ENCODE measurements at places on chromosomes 1 and 21. TPM values are rescaled to one million over a fixed set of nuclear protein-coding genes. Genes with fewer than 3 reads are reported as not detected.

DNA sequence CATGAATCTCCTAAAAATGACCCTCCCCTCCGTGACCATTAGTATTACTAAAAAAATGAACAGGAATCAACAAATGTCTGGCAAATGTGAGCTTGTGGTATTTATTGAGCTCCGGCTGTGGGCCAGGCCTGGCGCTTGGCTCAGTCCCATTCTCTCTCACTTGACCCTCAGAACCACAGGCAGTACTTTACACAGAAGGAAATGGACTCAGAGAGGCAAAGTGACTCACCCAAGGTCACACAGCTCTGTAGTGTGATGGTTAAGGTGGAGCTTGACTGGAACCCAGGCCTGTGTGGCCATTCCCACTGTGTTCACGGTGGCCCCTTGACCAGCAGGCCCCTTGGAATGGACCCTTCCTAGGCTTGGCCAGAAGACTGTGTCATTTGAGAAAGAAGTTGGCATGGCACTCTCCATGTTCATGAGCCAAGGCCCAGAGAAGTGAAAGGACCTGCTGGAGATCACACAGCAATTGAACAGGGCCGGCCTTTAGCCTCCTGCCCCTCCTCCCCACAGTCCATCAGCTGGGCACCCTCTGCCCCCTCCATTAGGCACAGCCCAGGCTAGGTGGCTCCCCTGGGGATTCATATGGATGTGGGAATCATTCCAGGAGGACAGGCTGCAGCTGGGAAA is 32.1 kb downstream of the FAM151A start:
- H3K4me3 ChIP-seq, result no peak overlapping the region
- H3K27me3 ChIP-seq, result no peaks in the 10 kb centered on the region
- H3K27ac ChIP-seq, result no peak overlapping the region
- peaks cover 13% of the 10 kb centered on the region for H3K36me3 ChIP-seq

DNA sequence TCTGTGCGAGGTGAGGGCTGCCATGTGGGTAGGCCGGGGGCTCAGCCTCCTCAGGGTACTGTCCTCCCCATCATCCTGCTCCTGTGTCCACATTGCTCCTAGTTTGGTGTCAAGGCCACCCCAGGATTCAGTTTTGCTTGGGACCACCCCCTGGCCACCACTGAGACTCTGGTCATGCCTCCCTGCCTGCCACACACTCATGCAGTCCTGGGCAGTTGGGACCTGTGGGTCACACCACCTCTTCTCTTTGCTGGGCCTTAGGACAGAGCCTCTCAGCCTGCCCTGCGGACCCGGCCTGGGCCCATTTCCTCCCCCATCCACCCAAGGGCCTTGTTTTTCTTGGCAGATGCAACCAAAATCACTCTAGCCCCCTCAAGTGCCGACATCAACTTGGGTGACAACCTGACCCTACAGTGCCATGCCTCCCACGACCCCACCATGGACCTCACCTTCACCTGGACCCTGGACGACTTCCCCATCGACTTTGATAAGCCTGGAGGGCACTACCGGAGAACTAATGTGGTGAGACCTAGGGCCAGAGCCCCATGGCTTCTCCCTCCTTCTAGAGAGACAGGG is 19.4 kb downstream of the TMEM81 start:
- H3K4me1 ChIP-seq, result peaks cover 20% of the 10 kb centered on the region
- H3K36me3 ChIP-seq, result no peaks in the 10 kb centered on the region
- H3K4me3 ChIP-seq, result no peak overlapping the region
- no peak for DNase-seq
- no peaks in the 10 kb centered on the region for H3K27me3 ChIP-seq
- no peak overlapping the region for H3K27ac ChIP-seq

Gene PLA2G2C
- total RNA-seq, result 0.40 TPM

DNA sequence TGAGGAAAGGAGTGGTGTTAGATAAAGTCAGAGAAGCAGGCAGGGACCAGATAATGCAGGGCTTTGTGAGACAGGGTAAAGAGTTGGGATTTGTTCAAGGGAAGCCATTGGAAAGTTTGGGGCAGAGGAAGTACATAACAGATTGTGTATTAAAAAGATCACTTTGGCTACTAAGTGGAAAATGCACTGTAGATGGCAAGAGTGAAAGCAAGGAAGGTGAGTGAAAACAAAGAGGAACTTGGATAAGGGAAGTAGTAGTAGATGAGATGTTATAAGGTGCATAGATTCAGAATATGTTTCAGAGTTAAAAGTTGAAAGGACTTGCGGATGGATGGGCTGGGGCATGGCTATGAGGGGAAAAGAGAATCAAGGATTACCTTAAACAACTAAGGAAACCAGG is 17.4 kb downstream of the MRPL39 start:
- no peak for DNase-seq
- no peaks in the 10 kb centered on the region for H3K4me1 ChIP-seq
- H3K27ac ChIP-seq, result no peak overlapping the region
- H3K36me3 ChIP-seq, result peaks cover 92% of the 10 kb centered on the region

GRCh38 chr1:172144445-172145061 is 275.9 kb upstream of the C1orf105 start:
- no peaks in the 10 kb centered on the region for H3K36me3 ChIP-seq
- DNase-seq, result peak; percentile 94
- H3K27ac ChIP-seq, result peak overlapping the region; percentile 86
- H3K27me3 ChIP-seq, result no peaks in the 10 kb centered on the region
- peak overlapping the region; percentile 54 for H3K4me3 ChIP-seq

GRCh38 chr1:240816472-240816871 is 204.5 kb upstream of the GREM2 start:
- no peaks in the 10 kb centered on the region for H3K36me3 ChIP-seq
- H3K4me3 ChIP-seq, result no peak overlapping the region
- H3K27ac ChIP-seq, result no peak overlapping the region
- no peaks in the 10 kb centered on the region for H3K4me1 ChIP-seq
- no peaks in the 10 kb centered on the region for H3K27me3 ChIP-seq
- no peak for DNase-seq

GRCh38 chr1:234111458-234112142 is 207.1 kb downstream of the SLC35F3 start:
- H3K36me3 ChIP-seq, result no peaks in the 10 kb centered on the region
- H3K27ac ChIP-seq, result no peak overlapping the region
- peaks cover 3% of the 10 kb centered on the region for H3K27me3 ChIP-seq
- DNase-seq, result no peak
- no peak overlapping the region for H3K4me3 ChIP-seq

DNA sequence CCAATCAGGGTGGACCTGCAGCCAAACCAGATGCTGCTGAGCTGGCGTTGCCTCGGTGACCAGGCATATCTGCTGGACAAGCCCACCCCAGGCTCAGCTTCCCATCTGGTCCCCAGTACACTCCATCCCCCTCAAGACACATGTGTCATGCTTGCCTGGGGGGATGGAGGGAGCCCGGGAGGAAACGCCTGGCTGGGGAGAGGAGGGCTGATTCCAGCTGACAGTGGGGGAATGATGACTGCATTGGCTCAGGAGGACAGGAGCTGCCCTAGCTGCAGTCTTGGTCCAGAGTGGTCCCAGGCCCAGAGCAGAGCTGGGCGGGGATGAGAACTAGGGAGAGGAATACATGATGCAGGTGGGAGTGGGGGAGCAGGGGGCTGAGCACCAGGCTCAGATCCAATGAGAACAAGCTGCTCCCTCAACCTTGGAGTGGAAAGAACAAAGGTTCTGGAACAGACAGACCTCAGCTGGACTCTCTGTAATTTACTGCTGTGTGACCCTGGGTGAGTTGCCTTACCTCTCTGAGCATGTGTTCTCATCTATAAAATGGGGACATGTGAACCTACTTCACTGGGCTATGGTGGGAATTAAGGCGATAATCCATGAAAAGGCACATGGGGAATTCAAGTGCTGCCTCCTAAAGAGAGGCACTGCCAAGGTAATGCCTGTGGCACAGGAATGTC is 23.1 kb upstream of the ECE1 start:
- H3K4me3 ChIP-seq, result no peak overlapping the region
- H3K27ac ChIP-seq, result peak overlapping the region; percentile 54
- DNase-seq, result no peak
- no peaks in the 10 kb centered on the region for H3K27me3 ChIP-seq
- no peaks in the 10 kb centered on the region for H3K36me3 ChIP-seq
- peaks cover 92% of the 10 kb centered on the region for H3K4me1 ChIP-seq

DNA sequence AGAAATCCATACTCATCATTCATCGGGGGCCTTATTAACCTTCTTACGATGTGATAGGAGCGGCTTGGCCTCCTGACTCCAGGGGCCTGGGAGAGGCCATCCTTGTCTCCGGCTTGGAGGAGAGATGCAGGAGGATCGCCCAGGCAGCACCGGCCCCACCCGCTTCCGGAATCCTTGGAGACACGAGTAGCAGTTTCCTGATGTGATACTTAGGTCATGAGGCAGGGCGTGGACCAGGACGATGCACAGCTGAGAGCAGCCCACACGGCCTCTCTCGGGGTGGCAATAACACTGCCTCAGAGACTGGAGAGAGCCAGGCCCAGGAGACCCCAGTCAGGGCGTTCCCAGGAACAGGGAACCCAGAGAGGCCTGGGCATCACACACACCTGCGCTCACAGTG is 163.6 kb upstream of the ARHGEF16 start:
- DNase-seq, result no peak
- no peak overlapping the region for H3K27ac ChIP-seq
- no peaks in the 10 kb centered on the region for H3K27me3 ChIP-seq
- H3K4me1 ChIP-seq, result peaks cover 8% of the 10 kb centered on the region
- H3K36me3 ChIP-seq, result no peaks in the 10 kb centered on the region
- H3K4me3 ChIP-seq, result no peak overlapping the region

Gene ITSN1
- total RNA-seq, result 42.5 TPM

GRCh38 chr21:44658541-44658910 is 794 bp downstream of the KRTAP12-3 start:
- H3K36me3 ChIP-seq, result no peaks in the 10 kb centered on the region
- H3K27ac ChIP-seq, result no peak overlapping the region
- H3K4me3 ChIP-seq, result no peak overlapping the region
- no peak for DNase-seq
- H3K4me1 ChIP-seq, result no peaks in the 10 kb centered on the region

DNA sequence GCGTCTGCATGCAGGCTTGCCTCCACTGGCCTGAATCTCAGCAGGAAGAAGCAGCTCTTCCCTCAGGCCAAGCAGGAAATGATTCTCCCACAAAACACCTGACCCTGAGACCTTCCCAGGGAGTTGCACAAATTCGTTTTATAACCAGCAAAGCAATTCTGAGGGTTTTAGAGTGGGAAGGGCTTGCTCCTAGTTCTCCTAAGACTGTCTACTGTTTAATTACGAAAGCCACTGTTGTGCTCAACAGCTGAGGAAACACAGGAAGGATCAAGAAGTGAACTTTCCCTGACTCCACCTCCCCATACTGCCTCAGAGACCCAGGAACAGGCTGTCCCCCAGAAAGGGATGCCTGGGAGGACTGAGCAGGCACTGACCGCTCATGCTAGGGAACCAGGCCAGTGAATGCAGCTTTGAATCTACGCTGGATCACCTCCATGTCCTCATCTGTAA is 37.0 kb upstream of the PUM1 start:
- DNase-seq, result no peak
- no peak overlapping the region for H3K27ac ChIP-seq
- no peak overlapping the region for H3K4me3 ChIP-seq
- no peaks in the 10 kb centered on the region for H3K27me3 ChIP-seq

DNA sequence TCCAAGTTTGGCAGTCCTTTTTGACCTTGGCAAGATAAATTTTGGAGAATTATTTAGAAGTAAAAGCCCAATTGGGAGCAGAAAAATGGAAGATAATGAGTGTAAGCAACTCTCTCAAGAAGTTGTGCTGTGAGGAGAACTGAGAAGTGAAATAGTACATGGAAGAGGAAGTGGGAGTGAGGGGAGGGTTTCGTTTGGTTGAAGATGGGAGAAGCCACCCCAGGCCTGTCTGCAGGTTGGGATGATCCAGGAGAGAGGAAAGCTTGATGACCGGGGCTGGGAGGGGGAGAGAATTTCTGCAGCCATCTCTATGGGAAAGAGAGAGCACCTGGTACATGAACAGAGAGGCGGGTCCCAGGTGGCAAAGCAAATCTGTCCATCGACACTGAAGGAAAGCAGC is 8.6 kb upstream of the RCAN1 start:
- no peak for DNase-seq
- no peak overlapping the region for H3K27ac ChIP-seq
- no peaks in the 10 kb centered on the region for H3K27me3 ChIP-seq
- H3K36me3 ChIP-seq, result no peaks in the 10 kb centered on the region
- no peak overlapping the region for H3K4me3 ChIP-seq

GRCh38 chr1:59359325-59359724 is 62.4 kb downstream of the FGGY start:
- peaks cover 32% of the 10 kb centered on the region for H3K4me1 ChIP-seq
- no peaks in the 10 kb centered on the region for H3K27me3 ChIP-seq
- H3K27ac ChIP-seq, result no peak overlapping the region
- DNase-seq, result no peak
- no peaks in the 10 kb centered on the region for H3K36me3 ChIP-seq
- H3K4me3 ChIP-seq, result no peak overlapping the region

DNA sequence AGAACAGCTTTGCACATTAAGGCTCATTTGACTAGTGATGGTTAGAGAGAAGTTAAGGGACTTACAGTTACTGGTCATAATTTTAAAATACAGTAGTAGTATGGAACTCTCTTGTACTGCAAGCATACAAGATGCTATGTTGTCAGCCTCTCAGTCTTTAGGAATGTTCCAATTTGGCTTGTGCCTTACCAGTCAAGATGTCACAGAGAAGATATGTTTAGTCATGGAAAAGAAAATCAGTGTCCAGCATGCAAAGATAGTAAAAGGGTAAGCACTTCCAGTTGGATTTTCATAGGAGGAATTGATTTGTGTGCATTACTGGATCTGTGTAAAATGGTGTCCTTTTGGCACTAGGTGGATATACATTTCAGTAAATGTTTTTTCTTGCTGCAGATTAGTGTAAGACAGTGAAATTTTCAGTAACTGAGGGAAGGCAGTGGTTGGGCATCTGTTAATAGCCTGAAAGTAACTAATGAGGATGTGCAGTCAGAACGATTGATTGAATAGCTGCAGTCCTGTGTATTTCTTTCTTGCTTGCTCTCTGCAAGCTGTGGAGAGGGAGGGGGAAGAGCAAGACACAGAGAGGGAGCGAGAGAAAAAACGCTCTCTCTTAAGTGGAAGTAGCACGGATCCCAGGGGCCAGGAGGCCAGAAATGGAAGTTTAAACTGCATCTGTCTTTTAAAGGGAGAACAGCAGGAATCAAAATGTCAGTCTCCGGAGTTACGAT is 108.2 kb downstream of the CLEC20A start:
- no peaks in the 10 kb centered on the region for H3K27me3 ChIP-seq
- peaks cover 6% of the 10 kb centered on the region for H3K4me1 ChIP-seq
- no peak overlapping the region for H3K27ac ChIP-seq
- no peak overlapping the region for H3K4me3 ChIP-seq

DNA sequence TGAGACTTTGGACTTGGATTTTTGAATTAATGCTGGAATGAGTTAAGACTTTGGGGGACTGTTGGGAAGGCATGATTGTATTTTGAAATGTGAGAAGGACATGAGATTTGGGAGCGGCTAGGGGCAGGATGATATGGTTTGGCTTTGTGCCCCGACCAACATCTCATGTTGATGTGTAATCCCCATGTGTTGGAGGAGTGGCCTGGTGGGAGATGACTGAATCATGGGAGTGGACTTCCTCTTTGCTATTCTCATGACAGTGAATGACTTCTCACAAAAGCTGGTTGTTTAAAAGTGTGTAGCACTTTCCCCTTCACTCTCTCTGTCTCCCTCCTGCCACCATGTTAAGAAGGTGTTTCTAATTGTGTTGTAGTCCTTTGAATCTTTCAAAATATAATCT is 9.3 kb upstream of the PHGDH start:
- DNase-seq, result no peak
- H3K27me3 ChIP-seq, result no peaks in the 10 kb centered on the region
- no peaks in the 10 kb centered on the region for H3K36me3 ChIP-seq
- no peak overlapping the region for H3K27ac ChIP-seq
- H3K4me1 ChIP-seq, result no peaks in the 10 kb centered on the region

All from esophagus muscularis mucosa (tissue), 4 donors.